IPS DF 19.7 (cell line): ENCODE measurements at places on chromosomes 7 and 10.

- no peak for DNase-seq
Measured at GRCh38 chr10:97020452-97021400, 165.0 kb downstream of the SLIT1 start.

- no peak for DNase-seq
Measured at GRCh38 chr7:141014125-141014523, 628 bp downstream of the MRPS33 start.

GRCh38 chr7:76047305-76047810, 442 bp downstream of the STYXL1 start:
- no peak for DNase-seq

DNA sequence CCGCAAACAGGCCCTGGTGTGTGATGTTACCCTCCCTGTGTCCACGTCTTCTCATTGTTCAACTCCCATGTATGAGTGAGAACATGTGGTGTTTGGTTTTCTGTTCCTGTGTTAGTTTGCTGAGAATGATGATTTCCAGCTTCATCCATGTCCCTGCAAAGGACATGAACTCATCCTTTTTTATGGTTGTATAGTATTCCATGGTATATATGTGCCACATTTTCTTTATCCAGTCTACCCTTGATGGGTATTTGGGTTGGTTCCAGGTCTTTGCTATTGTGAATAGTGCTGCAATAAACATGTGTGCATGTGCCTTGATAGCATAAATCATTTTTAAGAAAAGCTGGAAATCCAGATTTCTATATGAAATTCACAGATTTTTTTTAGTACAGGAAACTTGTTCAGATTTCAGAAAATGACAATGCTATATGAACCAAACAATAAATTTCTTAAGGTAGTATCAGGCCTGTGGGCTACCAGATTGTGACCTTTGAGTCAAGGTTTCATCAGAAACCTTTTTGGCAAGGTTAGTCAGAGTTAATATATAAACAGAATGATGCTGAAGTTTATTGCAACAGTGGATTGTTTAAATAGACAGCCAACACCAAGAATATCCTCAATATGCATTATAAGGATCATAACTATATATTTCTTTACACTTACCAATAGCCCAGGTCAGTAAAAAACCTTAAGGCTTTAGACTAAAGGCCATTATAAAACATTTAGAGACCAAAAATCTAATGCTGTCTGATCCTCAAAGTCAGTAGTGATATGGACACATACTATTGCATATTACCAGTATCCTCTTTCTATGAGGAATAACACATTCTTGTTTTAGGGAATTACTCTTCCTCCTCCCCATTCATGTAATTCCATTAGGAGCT, 68.7 kb upstream of the PAPSS2 start:
- no peak for DNase-seq

GRCh38 chr7:20913853-20914252, 127.2 kb upstream of the SP8 start:
- no peak for DNase-seq

- no peak for DNase-seq
Measured at GRCh38 chr10:131997366-131998049, 15.8 kb upstream of the BNIP3 start.

GRCh38 chr7:17771901-17772408, 168.3 kb downstream of the SNX13 start:
- DNase-seq = no peak

DNA sequence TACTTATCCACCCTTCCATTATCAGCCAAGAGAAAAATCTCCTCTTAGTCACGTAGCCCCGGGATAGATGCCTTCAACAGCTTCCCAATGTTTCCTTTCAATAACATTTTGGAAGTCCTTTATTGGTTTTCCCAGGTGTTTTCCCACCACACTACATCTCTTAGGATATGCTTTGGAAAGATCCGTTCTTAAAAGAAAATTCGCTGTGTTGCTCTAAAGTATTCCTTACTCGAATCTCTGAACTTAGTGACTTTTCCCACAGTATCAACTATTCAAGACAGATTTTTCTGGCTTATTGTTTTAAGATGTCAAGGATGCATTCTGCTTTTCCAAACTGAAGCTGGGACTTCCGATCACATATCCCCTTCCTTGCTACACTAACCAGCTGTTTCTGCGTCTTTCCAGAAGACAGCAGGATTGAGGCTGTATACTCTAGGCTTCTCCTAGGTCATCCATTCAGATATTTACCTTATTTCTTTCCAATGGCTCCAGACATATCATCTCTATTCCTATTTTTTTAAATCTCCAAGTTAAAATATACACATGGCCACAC, 36.5 kb upstream of the SVIL start:
- no peak for DNase-seq

GRCh38 chr10:111211706-111212105, 134.9 kb downstream of the ADRA2A start:
- no peak for DNase-seq

DNA sequence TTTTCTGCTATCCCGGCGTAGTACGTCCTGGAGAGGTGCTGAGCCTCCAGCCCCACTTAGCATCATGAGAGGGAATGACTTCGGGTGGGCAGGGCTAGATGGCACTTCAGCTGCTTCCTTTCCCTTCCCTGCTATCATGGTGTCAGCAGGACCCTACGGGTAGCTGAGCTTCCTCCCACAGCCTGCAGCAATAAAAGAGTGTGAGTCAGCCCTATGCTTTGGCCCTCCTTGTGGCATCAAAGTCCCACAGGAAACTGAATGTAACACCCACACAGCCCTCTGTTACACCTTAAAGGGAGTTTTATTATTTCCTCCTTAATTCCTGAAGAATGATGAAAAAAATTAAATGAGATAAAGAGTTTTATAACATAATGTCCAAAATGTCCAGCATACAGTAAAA, 458.1 kb downstream of the RPS24 start:
- DNase-seq = no peak

DNA sequence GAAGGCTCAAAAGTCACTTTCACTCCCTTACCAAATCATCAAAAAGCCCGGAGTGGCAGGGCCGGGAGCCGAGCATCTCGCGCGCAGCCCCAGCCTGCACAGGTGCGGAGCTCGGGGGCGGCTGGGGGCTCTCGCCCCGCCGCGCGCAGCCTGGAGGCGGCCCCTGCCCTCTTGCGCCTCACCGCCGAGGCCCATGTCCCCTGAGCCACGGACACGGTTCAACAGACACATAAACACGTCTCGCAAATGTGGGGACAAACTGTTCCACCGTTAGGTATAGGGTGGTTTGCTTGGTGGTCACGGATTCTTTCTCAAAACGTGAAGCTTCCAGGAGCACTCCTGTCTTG, 700 bp downstream of the GSAP start:
- DNase-seq = no peak

GRCh38 chr10:23173214-23174073, 18.7 kb upstream of the PTF1A start:
- no peak for DNase-seq

GRCh38 chr7:111892588-111892987, 313.6 kb downstream of the DOCK4 start:
- no peak for DNase-seq

- DNase-seq = peak; percentile 28
Measured at GRCh38 chr7:93622036-93623033, 47.8 kb upstream of the CALCR start.

- DNase-seq = no peak
Measured at GRCh38 chr10:4373098-4373497, 452.9 kb upstream of the AKR1E2 start.

GRCh38 chr7:123823898-123824753, 20.8 kb upstream of the HYAL4 start:
- DNase-seq = no peak

DNA sequence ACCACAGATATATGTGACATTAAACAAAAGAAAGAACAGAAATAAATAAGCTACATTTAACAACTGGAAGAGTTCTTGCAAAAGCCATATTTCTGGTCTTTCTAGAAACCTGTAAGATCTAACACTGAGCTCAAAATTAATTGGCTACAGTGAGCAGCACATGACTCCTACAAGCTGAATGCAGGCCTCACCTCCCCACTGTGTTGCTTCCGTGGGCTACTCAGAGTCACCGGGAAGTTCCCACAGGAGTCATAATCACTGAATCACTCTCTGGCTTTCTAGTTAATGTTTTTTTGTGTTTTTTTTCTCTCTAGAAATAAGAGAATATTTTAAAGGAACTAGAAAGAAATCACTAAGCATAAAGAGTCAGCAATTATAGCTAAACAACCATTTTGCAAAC, 10.2 kb upstream of the MRPS24 start:
- DNase-seq = no peak

GRCh38 chr7:22108151-22108845, 162.6 kb upstream of the CDCA7L start:
- DNase-seq = no peak

GRCh38 chr7:11589251-11589650, 242.7 kb downstream of the THSD7A start:
- no peak for DNase-seq

GRCh38 chr7:95996886-95997285, 224.5 kb downstream of the DYNC1I1 start:
- DNase-seq = no peak

GRCh38 chr7:7670490-7670889, 29.9 kb downstream of the UMAD1 start:
- no peak for DNase-seq

DNA sequence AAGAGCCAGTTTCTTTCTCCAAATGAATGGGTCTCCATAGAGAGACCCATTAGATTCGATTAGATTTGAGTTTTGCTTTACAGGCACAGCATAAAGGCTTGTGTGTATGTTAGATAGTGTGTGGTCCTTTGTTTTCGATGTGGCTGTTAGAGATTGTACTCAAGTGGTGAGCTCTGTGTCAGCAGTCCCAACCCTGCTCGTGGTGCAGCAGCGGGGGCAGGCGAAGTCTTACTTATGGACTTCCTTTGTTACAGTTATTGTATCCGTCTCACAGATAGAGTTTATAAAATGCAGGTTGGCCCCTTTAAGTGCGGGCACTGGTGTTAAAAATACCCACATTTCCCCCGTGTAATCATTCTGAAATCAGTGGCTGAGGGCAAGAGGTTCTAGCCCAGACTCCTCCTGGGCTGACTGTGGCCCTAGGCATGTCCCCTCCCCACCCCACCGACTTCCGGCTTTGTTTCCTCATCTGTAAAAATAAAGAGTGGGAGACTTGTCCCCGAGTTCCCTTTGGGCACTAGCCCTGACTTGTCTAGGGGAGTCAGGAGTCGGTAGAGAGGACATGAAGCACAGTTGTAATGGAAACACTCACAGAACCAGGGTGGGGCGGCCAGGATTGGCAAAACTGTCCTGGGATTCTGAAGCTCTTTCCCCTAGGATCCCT, 28.6 kb downstream of the MTURN start:
- DNase-seq = no peak

DNA sequence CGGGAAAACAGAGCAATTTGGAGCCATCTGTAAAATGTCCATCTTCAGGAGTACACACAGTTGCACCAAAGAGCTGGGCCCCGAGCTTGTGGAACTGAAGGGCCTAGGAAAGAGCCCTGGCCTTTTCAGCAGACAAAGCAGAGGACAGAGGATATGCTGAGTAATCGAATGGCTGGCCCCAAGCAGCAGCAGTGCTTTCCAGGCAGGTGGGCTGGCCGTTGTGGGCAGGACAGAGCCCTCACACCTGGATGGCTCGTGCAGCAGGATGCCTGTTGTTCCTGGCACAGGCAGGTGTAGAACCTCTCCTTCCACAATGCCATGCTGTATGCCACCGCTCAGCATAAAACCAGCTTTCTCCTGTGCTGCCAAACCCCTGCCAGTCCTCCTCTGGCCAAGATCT, 32.5 kb upstream of the TNS3 start:
- DNase-seq = no peak
